Activated CD4-positive, alpha-beta T cell treated with anti-CD3 and anti-CD28 coated beads, Interleukin-2, amount 10 ng/mL, durations not matched to agents 7 days and 5 days (primary cell): ENCODE measurements at places on chromosomes 3 and 15.

- no peak for DNase-seq
These were observed 11.0 kb downstream of the CD47 start for GRCh38 chr3:108079877-108080276.

- no peak for DNase-seq
These were observed 78.8 kb upstream of the NMNAT3 start for GRCh38 chr3:139756529-139757103.

- DNase-seq, result no peak
These were observed 79.1 kb upstream of the MEF2A start for GRCh38 chr15:99486371-99487336.

GRCh38 chr3:155500194-155500818 is 206.8 kb upstream of the STRIT1 start:
- no peak for DNase-seq

DNA sequence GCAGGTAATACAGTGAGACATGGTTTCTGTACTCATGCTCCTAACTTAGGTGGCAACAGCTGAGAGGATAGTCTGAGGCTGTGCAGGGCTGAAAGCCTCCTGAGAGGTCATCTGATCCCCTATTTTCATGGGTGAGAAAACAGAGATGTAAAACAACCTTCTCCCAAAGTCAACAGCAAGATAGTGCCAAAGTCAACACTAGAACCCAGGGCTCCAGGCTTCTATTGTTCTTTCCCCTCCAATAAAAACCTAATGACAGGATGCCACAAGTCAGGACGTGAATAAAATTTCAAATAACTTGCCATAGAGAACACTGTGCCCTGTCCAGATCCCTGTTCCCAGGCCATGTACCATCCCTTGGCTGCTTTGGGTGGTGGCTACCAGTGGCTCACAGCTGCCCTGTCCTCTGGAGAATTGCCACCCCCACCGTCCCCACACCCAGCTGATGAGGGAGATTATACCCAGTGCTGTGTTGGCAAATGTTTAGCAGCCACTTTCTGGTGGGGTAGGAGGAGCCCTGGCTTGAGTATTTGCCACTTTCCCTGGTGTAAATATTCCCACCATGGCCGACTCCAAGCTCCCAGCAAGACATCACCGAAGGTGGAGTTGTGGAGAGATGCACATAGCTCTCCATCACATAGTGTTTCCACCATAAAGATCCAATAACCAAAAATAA is 54.8 kb downstream of the SRGAP3 start:
- DNase-seq, result no peak

DNA sequence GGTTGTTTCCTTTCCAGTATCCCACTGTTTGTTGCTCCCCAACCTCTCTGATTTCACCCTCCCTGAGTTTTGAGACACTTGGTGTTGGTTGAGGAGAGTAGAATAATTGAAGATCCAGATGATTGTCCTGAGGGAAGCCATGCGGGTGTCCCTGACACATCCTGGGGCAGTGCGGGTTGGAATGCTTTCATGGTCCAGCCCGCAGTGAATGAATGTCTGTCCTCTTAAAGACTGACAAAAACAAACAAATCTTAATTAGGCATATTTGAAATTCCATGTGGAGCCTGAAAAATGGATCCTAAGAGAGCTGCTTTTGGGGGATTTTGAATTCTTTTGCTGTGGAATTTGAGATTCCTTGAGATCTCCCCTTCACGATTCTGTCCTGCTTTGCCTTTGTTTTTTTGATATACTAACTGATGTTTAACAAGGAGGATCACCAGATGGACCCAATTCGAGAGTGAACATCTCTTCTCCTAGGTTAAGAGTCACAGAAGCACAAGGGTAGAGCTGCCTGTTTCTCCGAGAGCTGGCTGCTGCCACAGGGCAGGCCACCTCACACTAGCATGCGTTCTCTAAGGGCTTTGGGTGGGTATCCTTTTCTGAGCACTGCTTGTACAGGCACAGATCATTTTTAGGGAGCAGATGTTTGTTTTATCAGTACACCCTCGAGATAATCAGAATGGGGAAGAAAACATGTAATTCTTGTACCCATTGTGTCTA is 47.4 kb downstream of the GPR171 start:
- no peak for DNase-seq

GRCh38 chr3:47681016-47681415 is 100.7 kb downstream of the SMARCC1 start:
- no peak for DNase-seq

GRCh38 chr3:158731938-158732855 is at the start of gene RARRES1:
RARRES1 (minus strand) TSS chr3:158732457; CDS start chr3:158732415, 42 bp downstream.
- peak; percentile 36 for DNase-seq

GRCh38 chr3:38541806-38542205 is 45.7 kb downstream of the EXOG start:
- no peak for DNase-seq

DNA sequence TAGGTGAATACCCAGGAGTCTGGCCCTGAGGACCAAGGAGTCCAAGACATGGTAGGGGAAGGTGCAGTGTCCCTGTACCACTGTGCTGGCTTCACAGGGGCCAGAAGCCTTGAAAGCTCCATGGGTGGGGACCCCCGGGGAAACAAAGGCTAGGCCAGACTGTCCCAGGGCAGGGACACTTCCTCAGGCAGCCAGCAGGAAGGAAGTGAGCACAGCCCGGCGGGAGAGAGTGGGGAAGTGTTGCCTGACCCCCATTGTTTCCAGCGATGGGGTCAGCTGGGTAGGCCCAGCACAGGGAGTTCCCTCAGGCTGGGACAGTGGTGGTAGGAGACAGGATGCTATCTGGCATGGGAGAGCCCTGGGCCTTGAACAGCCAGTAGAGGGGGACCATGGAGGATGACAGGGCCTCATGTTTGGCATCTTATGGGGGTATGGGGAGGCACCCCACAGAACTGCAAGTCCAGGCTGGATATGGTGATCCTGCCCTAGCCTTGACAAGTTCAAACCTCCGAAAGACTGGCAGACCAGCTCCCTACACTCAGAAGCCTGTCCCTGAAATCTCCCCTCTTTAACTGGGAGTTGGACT is 1.2 kb upstream of the HYAL2 start:
- peak; percentile 5 for DNase-seq

DNA sequence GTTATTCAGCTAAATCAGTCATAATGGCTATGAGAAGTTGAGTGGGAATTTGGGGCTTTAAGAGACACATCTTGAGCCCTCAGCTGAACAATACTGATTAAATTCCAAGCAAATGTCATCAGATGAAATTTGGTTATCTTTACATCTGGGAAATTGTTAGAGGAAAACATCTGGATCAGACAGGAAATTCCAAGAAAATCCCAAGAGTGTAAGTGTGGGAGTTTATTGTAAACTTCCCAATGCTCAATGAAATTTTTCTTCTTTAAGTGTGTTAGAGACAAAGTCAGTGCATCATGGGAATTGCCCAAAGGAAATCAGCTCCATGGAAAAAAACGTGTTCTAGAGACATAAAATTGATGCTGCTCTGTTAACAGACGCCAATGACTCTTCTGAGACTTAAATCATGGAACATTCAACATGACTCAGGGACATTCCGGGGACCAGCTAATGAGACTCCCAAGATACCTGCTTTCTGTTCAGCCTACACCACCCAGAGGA is 19.8 kb upstream of the DCLK3 start:
- DNase-seq, result no peak

- no peak for DNase-seq
These were observed 129.0 kb downstream of the NFKBIZ start for GRCh38 chr3:101978348-101978747.

DNA sequence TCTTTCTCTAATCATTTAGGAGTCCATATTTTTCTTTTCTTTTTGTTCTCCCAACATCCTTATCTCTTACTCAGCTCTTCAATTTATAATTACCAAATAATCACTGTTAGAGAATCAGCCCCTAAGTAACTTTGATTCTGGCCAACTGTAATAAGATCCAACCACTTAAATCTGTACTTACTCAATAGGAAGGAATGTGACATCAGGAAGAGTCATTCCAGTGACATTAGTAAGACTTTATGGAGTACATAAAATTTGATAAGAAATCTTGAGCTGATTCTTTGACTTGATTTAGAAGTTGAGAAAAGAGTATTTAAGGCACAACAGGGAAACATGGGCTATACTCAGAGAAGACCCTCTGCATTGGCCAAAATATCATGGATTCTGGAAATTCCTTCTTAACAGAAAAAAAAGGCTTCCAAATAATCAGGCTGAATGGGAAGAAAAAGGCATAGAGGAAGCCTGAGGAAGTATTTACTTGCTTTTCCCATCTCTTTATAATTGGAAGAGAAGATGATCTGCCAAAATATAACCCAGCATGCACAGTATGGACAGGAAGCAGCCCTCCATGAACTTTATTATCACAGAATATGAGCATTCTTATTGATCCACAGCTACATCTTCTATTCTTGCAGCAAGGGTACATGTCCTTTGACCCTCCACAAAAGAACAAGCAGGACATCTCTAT is 289.7 kb upstream of the TPRG1 start:
- DNase-seq, result no peak
